ENCODE measurements at places on chromosomes 12 and 14.

DNA sequence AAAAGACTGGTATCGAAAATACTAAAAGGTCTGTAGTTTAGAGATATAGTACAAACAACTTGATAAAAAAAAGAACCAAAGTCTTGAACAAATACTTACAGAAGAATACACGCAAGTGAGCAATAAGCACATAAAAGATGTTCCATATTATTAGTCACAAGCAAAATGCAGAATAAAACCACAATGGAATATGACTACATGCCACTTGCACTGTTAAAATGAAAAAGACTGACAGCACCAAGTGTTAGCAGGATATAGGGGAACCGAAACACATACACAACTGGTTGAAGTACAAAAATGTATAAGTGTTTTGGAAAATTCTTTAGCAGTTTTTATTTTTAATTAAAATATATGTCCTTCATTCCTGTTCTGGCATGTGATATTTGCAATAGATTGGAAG is 3.6 kb downstream of the CLEC2A start:
- no peak for DNase-seq

- DNase-seq = no peak
Measured at GRCh38 chr12:124893792-124894516, 20.5 kb downstream of the UBC start.

DNA sequence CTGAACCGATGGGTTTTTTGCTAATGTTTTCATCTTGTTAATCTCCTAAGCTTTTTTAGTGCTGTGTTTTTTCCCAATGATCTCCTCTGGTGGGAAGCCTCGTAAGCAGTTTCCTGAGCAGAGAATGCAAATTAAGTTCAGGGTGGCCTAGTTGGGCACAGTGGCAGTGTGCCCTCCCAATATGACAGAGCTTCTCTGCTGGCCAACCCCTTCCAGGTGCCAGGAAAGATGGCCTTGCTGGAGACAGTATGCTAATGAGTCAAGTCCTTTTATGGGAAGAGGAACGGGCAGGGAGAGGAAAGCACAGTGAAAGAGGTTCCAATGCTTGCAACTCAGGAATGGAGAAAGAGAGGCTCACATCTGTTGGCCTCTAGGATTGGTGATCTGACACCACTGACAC is 115.8 kb downstream of the GCH1 start:
- no peak for DNase-seq

DNA sequence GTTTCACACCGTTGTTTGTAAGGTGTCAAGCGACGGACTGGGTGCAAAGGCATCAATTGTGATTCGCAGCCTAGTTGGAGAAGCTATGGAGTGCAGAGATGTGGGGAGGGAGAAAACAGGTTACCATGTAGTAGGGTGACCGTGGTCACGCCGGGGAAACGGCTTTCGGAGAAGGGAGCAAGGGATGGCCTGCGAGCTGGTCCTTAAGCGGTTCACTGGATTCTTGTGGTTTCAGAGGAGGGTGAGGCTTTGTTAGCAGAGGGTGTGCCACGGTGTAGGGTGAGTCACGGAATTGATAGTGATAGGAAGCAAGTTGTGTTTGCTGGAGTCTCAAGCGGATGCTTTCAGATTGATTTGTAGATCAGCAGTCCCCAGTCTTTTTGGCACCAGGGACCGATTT is 2.3 kb downstream of the PIWIL1 start:
- no peak for DNase-seq

- no peak for DNase-seq
Measured at GRCh38 chr12:77167801-77168200, 102.4 kb upstream of the E2F7 start.

DNA sequence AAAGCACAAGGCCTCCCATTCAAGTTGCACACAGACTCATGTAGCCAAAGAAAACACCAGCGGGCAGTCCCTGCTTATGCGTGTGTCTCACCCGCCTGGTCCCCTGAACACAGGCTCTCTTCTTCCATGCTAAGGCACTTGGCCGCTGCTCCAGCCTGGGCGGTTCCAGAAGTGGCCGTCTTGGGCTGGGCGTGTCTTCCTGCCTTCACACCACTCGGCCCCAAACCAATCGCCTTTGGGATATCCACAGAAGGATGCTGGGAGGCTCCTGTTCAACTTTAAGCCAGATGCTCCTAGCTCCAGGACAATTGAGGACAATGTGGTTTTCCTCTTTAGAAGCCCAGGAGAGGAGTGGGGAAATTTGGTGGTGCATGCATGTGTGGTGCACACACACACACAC is 2.2 kb downstream of the SCARB1 start:
- DNase-seq = no peak

DNA sequence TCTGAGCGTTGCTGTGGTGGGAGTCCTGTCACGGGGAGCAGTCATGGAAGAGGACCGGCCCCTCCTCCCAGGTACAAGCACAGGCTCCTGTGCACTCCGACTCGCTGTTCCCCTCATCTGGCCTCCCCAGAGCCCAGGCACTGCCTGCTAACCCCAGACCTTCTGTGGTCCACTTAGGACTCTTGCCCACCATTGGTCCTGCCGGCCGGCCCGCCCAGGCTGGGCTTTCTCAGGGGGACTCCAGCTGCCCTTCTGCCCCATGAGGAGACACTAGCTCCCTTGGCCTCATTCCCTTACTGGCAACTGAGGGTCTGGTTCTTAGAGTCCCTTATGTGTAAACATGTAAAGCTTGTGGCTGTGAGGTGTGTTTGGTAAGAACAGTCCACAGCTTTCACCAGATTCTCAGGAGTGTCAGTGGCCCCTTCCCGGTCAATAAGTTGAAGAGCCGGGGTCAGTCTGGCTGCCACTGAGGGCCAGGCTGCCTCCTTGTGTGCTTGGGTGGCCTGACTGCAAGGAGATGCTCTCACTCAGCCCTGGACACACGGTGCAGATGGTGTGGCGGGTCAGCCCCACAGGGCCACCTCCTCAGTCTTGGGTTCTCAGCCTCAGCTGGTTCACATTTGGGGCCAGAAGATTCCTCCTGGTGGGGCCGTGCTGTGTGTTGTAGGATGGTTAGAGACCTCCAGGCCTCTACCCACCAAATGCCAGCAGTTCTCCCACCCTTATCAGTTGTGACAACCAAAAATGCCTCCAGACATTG is 43.6 kb downstream of the DDX51 start:
- DNase-seq = no peak

DNA sequence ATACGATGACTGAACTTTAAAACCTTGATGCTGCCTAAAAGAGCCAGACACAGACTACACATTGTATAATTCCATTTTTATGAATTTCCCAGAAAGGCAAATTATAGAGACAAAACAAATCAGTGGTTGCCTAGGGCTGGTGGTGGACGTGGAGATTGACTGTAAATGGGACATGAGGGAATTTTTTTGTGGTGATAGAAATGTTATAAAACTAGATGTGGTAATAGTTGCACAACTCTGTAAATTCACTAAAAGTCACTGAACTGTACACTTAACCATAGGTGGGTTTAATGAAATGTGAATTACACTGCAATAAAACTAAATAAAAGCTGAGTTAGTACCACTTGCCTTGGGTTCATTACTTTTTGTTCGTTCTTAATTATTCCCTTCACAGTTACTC is 72.1 kb downstream of the PLEKHA5 start:
- no peak for DNase-seq

DNA sequence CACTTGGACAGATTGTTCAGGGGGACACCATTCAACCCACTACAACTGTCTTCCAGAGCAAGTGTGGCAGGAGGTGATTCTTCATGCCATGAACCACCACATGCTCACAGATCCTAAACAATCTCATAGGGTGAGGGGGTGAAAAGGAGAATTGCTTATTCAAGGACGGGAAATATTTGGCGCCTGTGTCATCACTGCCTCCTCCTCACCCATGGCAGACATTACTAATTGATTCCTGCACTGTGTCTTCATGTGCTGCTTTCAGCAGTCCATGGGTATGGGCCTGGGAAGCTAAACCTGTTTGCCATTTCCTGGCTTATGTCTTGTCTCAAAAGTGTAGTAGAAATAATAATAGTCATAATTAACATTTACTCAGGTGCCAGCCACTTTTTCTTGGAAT is 31.3 kb downstream of the MMAB start:
- no peak for DNase-seq

DNA sequence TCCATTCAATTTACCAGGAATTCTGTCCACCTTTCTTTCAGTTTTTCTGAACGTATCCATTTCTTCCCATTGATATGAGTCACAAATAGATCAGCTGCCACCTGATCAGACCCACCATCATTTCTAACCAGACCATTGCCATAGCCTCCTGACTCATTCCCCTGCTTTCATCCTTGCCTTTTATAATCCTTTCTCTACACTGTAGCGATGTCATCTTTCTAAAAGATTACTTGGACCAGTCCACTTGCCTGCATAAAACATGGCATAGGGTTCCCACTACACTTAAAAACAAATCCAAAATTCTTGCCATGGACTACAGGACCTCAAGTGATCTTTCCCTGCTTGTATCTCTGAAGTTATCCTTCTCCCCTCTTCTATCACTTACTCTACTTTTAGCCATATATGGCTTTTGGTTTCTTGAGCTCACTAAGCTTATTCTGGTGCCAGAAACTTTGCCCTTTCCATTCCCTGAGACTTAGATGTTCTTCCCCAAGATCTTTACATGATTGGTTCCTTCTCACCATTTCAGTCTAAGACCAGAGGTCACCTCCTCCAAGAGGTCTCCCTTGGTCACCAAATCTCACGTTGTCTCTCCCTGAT is 149.5 kb upstream of the KRR1 start:
- no peak for DNase-seq

GRCh38 chr14:68412505-68413465 is 380.1 kb downstream of the ZFP36L1 start:
- DNase-seq = no peak

DNA sequence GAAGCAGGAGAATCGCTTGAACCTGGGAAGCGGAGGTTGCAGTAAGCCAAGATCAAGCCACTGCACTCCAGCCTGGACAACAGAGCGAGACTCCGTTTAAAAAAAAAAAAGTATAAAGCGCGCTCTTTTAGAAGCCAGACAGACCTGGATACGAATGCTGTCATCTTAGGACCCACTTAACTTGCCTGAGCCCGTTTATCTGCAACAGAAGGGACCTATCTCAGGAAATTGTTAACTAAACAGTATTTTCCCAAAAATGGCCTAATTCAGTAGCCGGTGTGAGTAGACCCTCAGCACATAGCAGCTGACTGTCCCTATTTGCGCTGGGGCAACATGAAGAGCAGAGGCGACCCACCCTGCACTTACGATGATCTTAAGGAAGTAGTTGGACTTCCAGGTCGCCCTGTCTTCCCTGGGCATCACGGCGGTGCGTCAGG is 529 bp downstream of the RPLP0 start:
- no peak for DNase-seq

GRCh38 chr12:125129591-125130255 is 64.5 kb downstream of the AACS start:
- DNase-seq = no peak

DNA sequence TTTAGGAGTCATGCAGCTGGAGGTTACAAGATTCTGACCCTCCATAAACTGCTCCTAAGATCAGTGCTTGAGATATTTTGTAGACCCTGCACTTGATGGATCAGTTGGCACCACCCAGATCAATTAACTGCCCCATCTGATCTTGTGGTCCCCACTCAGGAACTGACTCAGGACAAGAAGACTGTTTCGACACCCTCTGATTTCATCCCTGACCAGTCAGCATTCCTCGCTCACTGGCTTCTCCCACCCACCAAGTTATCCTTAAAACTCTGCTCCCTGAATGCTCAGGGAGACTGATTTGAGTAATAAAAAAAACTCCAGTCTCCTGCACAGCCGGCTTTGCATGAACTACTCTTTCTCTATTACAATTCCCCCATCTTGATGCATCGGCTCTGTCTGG is 360.2 kb downstream of the GALC start:
- DNase-seq = no peak

DNA sequence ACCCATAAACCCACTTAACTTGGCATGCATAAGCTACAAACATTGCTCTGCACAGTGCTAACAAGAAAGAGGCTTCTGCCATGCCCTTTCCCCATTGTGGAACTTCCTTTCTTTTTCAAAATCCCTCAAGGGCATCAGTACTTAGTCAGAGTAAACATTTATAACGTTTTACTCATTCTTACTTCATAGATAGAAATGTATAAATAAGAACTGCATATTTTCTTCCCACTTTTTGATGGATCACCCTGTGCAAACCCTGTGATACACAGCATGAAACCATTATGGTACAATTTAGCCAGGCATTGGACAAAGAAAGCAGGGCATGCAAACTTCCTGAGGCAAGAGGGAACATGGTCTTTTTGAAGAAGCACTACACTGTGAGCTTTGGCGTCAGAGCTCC is 113.8 kb upstream of the FOXG1 start:
- no peak for DNase-seq

DNA sequence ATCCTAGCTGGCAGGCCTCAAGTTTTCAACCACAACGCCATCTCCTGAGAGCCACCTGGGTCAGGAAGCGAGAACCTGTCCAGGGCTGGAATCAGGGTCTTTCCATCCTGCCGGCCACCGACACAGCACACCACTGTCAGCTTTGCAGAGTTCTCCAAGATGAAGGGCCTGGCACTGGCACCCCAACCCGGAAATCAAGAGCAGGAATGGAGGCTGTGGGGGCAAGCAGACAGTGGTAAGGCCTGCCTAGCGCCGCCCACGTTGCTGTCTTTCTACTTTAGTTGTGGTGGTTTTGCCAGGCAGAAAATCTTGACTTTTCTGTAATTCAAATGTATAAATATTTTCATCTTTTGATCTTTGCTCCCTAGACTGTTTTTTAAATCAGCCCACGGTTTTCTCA is 90.7 kb downstream of the ITPK1 start:
- no peak for DNase-seq

GRCh38 chr12:110708917-110709316 is 20.0 kb upstream of the HVCN1 start:
- no peak for DNase-seq

GRCh38 chr12:70736351-70737133 is 99.3 kb upstream of the PTPRB start:
- no peak for DNase-seq

DNA sequence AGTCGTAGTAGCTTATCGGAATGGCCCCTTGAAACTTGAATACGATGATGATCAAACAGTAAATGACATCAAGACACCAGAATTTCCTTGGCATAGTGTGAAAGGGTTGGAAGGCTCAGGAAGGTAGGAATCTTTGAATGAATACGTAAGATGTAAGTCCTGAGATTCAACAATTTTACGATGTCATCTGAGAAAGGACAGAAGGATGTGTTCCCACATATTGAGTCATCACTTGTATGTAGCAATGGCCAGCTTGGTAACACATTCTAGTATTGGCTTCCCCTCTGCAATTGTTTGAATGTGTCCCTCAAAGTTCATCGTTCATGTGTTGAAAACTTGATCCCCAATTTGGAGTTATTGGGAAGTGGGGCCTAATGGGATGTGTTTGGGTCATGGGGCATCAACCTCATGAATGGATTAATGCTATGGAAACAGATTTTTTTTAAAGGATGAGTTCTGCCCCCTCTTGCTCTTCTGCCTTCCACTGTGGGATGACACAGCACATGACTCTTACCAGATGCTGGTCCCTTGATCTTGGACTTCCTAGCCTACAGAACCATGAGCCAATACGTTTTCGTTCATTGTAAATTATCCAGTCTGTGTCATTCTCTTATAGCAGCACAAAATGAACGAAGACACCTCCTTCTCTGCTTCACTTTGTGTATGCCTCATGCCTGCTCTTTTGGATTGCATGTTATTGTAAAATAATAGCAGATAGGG is 284.6 kb downstream of the BCAT1 start:
- DNase-seq = no peak

- no peak for DNase-seq
Measured at GRCh38 chr12:10771132-10771733, 31.2 kb downstream of the TAS2R7 start.
